NCI-H2107 (cell line): ENCODE measurements at places on chromosomes 16 and 17.

GRCh38 chr17:78010759-78011158 is 52.3 kb downstream of the TNRC6C start:
- DNase-seq, result no peak

DNA sequence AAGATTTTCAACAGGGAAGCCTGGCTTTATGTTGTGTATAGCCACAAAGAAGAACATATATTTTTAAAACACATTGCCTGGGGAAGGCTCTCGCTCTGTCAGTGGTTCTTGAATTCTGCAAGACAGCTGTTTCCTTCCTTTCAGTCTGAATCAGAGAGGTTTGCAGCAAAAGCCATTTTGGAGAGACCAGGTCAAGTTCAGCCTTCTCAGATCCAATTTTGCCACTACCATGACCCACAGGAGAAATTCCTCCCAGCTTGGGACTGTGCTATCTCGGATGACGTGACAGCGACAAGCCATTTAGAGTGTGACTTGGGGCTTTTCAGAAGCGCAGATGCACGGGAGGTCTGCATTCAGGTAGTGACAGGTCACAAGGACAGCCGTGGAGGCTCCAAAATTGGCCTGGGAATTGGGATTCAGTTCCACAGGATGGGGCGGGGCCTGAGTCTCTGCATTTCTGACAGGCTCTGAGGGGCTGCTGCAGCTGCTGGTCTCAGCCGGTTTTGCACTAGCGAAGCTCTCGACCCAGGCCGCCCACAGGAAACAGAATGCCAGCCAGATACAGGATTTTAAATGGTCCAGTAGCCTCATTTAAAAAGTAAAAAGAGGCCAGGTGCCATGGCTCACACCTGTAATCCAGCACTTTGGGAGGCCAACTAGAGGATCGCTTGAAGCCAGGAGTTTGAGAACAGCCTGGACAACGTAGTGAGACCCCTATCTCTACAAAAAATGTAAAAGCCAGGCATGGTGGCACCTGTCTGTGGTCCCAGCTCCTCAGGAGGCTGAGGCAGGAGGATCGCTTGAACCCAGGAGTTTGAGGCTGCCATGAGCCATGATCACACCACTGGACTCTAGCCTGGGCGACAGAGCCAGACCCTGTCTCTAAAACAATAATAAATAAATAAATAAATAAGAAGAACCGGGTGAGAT is 196.6 kb upstream of the CIBAR2 start:
- DNase-seq, result no peak

- peak; percentile 32 for DNase-seq
Observed at GRCh38 chr17:81976332-81977210, 858 bp upstream of the ASPSCR1 start.

DNA sequence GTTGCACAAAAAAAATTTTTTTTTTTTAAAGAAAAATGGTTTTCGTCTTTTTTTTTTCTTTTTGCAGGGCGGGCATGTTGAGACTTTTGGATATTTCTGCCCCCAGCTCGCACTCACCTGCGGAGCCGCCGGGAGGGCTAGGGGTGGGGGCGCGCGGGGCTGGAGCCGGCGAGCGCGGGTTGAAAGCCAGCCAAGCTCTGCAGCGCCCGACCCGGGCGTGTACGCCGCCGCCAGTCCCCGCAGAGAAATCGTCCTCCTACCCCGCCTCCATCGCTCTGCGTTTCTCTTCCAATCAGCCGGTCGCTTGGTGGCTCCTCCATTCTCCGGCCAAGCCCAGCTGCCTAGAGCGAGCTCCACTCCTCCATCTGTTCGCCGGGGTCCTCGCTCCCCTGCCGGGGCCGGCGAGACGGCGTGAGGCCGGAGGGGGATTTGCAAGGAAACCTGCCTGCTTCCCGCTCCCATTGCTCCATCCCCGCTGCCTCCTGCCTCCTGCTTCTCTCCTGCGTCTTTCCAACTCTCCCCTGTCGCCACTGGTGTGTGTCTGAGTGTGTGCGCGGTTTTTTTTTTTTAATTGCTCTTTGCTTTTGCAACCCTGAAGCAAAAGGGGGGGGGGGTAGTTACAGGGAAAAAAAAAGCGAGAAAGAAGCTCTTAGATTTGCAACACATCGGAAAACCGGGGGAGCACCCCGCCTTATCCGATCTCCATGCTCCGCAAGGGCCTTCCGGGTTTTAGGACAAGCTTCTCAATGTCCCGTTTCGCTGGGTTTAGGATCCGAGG is 1.8 kb upstream of the UBTF start:
- peak; percentile 35 for DNase-seq

DNA sequence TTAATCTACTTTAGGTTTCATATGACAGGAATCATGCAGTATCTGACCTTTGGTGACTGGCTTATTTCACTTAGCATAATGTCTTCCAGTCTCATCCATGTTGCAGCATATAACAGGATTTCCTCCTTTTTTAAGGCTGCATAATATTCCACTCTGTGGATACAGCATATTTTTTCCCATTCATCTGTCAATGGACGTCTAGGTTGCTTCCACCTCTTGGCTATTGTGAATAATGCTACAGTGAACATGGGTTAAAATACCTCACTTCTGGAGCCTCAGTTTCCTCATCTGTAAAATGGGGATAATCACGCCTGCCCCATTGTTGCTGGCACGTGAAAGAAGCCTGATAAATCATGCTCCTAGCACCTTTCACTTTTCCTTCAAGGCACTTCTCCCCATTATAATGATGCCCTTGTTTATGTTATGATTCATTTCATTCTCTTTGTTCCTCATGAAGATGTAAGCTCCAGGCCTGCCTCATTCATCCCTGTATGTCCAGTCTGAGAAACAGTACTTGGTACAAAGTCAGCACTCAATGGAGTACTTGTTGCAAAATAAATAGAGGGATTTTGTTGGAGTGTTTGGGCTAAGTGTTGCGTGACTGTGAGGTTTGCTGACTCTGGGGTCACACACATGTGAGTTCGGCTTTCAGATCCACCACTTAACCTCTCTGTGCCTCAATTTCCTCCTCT is 59.6 kb downstream of the ABAT start:
- DNase-seq, result no peak
